Mesothelial cell of epicardium (in vitro differentiated cells): ENCODE measurements at places on chromosomes 6 and 20. TPM values are rescaled to one million over a fixed set of nuclear protein-coding genes. Genes with fewer than 3 reads are reported as not detected.

The RNF39 gene
- not detected in 3 replicates for total RNA-seq

- DNase-seq, result no peak
These were observed 54.7 kb upstream of the ZMYND8 start for GRCh38 chr20:47411161-47411560.

DNA sequence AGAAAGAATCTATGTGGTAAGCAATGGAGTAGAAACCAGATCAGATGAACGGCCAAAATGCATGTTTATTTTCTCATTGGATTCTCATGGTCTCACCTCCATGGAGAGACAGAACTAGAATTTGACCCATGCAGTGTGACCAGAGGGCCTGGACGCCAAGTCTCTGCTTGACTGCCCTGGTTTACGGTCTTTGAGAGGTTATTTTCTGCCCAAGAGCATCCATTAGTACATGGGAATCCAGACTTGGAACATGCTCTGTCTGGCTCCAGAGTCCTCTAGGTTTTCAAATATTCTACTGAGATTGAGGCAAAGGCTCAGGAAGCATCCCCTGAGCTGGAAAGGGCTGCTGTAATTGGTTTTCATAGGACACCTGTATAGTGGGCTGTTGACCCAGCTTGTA is 45.5 kb upstream of the UST start:
- DNase-seq, result no peak

DNA sequence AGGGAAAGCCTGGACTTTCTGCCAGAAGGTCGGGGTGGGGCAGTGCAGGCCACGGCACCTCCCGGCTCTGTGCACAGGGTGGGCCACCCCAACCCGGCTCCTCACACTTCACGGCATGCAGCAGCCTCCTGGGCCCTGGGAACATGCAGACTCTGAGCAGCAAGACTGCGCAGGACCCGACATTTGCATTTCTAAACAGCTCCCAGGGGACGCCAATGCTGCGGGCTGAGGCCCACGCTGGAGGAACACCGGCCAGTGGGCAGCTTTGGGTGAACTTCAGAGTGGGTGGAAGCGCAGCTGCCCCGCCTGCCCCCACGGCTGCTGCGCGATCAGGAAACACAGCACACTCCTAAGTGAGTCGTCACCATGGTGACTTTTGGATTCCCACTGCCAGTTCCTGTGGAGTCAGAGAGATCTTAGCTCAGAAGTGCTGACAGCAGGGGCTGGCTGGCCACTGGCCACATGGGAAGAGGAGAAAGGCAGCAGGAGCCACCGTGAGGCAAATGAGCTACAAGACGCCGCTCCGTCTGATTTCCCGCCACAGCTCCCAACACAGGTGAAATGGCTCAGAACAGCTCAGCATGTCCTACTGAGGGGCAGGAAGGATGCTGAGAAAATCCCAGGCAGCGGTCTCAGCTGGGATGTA is 52.1 kb downstream of the RNASET2 start:
- DNase-seq, result no peak

DNA sequence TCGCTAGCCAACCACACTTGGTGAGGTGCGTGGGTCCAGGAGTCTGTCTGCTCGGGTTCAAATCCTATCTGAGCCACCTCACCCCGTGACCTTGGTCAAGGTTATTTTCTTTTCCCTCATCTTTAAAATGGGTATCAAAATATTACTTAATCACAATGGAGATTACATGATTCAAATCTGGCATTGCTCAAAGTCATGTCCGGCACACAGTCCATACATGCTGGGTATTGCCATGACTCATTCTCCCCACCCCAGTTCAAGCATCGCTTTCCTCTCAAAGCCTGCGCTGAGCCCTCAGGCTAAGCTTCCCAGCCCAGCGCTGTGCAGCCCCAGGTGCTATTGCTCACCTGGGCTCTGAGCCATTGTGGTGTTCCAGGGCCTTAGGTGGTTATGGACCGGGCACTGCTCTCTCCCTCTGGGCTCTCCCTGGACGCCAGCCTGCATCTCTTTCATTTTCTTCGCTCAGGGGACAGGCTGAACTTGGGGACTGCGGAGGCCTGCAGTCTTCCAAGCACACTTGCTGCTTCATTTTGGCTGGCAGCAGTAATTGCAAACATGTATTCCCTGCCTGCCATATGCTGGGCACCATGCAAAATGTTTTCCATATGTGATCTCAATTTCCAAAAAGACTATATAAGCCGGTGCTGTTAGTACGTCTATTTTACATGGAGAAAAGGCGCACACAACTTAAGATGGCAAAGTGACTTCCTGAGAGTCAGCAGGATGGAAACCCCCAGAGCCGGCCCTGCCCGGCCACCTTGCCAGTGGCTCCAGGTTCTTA is 27.3 kb downstream of the WRNIP1 start:
- no peak for DNase-seq

- DNase-seq, result no peak
These were observed 213.2 kb upstream of the ECI2 start for GRCh38 chr6:4348462-4349112.

DNA sequence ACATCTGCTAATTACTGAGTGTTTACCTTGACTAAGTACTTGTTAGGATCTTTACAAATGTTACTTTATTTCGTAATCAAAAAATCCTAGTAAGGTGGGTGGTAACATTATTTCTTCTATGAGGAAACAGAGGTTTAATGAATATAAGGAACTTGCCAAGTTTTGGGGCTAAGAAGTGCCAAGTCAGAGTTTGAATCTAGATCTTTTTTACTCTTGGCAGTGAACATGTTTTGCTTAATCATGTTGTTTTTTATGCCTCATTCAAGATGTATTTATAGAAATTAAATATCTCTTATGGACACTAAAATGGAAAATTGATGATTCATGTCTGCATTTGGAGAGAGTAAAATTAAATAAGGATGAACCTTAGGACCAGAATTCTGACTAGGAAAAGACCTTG is 393.7 kb downstream of the UTRN start:
- no peak for DNase-seq
